ENCODE measurements at places on chromosomes 1 and 21.

DNA sequence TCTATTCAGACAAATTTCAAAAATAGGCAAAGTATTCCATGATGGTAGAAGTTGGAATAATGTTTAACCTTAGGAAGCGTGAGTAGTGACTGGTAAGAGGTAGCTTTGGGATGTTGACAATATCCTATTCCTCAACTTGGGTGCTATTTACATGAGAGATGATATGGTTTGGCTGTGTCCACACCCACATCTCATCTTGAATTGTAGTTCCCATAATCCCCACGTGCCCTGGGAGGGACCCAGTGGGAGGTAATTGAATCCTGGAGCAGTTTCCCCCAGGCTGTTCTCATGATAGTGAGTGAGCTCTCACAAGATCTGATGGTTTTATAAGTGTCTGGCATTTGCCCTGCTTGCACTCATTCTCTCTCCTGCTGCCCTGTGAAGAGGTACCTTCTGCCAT lies 67.3 kb downstream of the PLPPR4 start:
- no peak for DNase-seq

GRCh38 chr21:14499316-14499715 lies 46.8 kb downstream of the SAMSN1 start:
- no peak for DNase-seq

- DNase-seq = no peak
Observed at GRCh38 chr1:243345205-243345604, 89.4 kb downstream of the SDCCAG8 start.

GRCh38 chr1:193342811-193343210 lies 156.4 kb upstream of the B3GALT2 start:
- no peak for DNase-seq

DNA sequence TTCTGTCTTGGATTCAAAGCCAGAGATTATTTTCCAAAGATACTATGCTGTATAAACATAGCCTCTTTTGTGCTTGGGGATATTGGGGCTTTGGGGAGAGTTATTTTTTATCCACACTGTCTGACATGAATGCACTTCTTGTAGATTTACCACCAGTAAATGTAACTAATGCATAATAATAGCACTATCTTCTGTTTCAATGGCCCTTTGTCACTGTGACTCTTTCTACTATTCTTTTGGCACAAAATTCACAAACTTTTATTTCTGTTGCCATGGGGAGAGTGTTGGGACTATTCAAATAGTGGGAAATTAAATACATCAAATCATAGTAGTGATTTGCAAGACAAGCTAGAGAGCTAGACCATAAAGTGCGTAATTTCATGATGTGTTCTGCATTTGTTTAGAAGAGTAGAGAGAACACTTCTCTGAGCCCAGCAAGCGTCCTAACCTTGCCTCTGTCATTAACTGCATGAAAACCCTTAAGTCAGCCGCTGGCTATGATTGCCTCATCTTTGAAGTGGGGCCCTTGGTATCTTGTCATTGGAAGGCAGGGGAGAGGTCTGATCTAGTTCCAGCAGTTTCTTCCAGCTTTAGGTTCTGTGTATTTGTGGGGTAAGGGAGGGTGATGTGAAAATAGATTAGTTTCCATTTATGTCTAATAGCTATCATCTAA lies 154.4 kb downstream of the HHAT start:
- DNase-seq = no peak

- no peak for DNase-seq
Observed at GRCh38 chr1:112496290-112496689, 12.5 kb upstream of the WNT2B start.

- DNase-seq = no peak
Observed at GRCh38 chr1:99784809-99785255, 18.4 kb upstream of the FRRS1 start.

GRCh38 chr1:162303004-162303344 lies 73.7 kb downstream of the SPATA46 start:
- DNase-seq = no peak

- no peak for DNase-seq
Observed at GRCh38 chr1:53729456-53730223, 9.3 kb downstream of the GLIS1 start.

DNA sequence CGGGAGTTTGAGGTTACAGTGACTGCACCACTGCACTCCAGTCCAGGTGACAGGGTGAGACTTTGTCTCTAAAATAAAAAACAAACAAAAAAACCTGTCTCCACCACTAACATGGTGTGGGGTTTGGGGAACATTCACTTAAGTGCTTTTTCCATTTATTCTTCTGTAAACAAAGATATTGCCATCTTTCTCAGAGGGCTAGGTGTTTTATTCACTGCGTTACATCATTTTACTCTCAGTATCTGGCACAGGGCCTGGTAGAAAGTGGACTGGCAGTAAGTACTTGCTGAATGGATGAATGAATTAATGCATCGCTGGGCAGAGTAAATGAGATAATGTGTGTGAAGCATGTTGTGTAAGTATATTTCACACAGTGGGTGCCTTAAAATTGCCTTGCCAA lies 20.1 kb downstream of the KIAA0040 start:
- DNase-seq = no peak

DNA sequence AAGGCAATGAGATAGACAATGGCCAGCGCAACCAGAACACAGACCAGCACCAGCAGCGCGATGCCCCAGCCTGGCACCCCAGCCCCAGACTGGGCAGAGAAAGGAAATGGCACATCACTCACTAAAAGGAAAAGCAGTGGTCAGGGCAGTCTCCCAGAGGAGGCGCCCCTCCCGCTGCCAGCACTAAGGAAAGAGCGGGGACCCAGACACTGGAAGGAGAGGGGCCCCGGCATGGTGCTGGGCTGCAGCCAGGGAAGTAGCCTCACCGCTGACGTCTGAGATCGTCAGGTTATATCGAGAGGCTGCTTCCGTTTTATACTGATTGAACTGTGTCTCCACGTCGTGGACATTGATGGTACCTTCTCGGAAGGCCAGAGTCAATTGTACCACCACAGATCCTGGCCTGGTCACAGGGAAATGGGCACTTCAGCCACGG lies 13.8 kb downstream of the TRIM46 start:
- no peak for DNase-seq

DNA sequence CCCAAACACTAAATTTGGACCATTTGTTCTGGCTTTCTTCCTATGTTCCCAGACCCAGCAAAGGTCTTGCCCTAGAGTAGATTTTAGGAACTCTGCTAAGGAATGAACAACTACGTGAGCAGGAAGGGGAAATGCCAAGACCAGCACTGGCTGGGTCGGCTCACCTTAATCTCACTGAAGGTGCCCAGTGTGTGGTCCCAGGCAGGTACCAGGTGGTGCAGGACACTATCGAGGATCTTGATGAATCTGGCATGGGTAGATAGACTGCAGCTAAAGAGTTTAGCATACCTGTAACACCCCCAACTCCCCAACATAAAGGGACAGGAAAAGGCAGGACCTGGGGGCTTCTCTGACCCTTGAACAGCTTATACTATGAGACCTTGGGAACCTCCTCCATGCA lies 3.0 kb downstream of the HECTD3 start:
- no peak for DNase-seq

DNA sequence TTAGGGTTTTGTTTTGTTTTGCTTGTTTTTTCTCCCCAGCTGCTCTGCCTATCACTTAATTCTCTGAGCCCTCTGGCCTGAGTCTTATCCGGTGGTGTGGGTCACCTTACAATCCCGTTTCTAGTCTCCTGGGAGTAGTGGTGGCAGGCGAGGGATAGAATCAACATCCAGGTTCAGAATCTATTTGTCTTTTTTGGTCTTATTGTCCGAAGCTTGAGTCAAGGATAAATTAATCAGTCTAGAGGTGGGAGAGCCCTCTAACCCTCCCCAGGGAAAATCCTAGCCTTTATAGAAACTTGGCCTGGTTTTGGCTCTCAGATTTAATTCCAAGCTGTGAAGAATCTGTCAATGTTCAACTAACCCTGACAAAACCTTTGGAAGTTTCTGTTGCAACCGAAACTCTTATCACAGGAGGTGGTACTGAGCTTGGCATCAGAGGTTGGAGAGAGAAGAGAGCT lies 246.3 kb downstream of the FGGY start:
- DNase-seq = no peak

- no peak for DNase-seq
Observed at GRCh38 chr1:200150721-200151120, 123.2 kb downstream of the NR5A2 start.

DNA sequence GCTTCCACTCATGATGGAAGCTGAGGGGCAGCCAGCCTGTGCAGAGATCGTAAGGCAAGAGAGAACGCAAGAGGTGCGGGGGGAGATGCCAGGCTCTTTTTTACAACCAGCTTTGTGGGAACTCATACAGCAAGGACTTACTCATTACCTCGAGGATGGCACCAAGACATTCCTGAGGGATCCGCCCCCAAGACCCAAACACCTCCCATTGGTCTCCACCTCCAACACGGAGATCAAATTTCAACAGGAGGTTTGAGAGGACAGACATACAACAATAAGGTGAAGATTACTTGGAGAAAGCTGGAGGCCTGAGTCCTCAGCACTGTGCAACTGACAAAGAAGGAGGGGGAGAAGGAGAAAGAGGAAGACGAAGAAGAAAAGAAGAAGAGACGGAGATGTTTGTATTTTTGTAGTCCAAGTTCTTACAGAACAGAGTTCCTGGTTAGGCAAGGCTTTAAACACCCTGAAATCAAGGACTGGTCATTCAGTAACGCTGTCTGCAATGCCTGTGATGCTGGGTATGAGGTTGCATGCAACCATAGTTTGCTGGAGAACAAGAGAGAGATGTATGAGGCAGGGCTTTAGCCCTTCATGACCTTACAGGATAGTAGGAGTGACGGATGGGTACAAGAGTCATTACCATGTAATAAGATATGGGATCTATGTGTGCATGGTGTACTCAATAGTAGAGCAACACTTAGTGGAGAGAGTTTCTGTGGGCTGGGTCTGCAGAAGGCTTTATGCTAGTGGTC lies 19.7 kb upstream of the GALNT2 start:
- DNase-seq = no peak

DNA sequence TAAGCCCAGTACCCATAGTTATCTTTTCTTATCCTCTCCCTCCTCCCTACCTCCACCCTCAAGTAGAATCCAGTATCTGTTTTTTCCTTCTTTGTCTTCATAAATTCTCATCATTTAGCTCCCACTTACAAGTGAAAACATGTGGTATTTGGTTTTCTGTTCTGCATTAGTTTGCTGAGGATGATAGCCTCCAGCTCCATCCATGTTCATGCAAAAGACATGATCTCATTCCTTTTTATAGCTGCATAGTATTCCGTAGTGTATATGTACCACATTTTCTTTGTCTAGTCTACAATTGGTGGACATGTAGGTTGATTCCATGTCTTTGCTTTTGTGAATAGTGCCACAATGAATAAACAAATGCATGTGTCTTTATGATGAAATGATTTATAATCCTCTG lies 55.2 kb downstream of the PRKACB start:
- no peak for DNase-seq

- no peak for DNase-seq
Observed at GRCh38 chr1:27356619-27357280, 10.0 kb downstream of the MAP3K6 start.

DNA sequence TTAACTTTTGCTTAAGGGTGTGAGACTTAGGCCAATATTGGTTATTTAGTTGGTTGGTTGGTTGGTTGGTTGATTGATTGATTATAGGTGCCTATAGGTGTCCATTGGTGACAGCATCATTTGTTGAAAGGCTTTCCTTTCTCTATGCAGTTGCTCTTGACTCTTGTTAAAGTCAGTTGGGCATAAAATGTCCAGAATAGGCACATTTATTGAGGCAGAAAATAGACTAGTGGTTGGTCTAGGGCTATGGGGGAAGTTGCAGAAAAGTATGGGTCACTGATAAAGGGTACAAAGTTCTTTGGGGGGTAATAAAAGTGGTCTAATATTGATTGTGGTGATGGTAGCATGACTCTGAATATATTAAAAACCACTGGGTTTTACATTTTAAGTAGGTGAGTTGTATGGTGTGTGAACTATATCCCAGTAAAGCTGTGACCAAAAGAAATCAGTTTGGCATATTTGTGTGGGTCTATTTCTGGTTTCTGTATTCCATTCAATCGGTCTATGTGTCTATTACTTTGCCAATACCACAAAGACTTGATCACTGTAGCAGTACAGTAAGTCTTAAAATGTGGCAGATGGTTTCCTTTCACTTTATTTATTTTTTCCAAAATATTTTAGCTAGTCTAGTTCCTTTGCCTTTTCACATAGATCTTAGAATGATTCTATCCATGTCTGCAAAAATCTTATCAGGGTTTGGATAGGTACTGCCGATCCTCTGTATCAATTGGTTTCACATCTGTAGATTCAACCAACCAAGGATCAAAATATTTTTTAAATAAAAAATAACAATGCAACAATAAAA lies 63.0 kb downstream of the ATP1A1 start:
- DNase-seq = no peak

DNA sequence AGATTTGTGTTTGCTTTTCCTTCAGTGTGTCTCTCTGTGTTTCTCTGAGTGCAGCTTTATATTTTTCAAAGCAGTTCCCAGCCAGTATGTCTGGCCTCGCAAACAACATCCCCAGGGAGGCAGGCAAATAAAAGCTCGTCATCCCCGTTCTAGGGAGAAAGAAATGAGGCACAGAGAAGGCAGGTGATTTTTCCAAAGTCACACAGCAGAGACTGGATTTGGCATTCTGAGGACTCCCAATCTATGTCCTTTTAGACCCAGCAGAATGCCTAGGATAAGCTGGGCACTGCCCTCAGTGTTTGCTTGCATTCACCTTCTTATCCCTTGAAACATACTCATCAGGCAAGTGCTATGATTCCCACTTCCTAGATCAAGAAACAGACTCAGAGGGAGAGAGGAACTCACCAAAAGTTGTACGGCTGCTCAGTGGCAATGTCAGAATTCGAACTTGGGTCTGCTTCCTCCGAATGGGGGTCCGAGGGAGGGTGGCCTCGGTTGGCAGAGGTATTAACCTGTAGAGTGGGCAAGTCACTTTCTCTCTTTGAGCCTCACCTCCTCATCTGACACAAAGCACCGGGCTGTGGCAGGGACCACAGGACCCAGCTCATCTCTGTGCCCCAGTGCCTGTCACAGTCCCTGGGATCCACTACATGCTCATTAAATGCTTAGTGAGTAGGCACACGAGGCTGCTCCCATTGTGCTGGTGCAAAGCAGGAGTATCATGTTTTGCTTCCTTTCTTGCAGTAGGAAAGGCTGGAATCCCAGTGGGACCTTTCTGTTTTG lies 4.2 kb downstream of the RAP1GAP start:
- DNase-seq = no peak

GRCh38 chr1:12375133-12375829 lies 145.5 kb downstream of the VPS13D start:
- DNase-seq = no peak

DNA sequence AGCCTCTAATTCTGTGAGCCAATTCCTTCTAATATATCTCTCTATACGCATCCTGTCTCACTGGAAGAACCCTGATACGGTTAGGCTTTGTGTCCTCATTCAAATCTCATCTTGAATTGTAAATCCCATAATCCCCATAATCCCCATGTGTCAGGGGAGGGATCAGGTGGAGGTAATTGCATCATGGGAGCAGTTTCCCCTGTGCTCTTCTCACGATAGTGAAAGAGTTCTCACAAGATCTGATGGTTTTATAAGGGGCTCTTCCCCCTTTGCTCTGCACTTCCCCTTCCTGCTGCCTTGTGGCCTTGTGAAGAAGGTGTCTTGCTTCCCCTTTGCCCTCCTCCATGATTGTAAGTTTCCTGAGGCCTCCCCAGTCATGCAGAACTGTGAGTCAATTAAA lies 116.1 kb downstream of the MRPS6 start:
- no peak for DNase-seq

- DNase-seq = no peak
Observed at GRCh38 chr1:156767879-156768604, 707 bp downstream of the PRCC start.

GRCh38 chr21:33403128-33403785 lies at the start of gene IFNGR2:
TSS of gene IFNGR2 (plus strand) at chr21:33403413. CDS start at chr21:33403544, 131 bp downstream.
- DNase-seq = no peak

- no peak for DNase-seq
Observed at GRCh38 chr1:62826901-62827300, 43.0 kb downstream of the ATG4C start.
